ENCODE measurements at places on chromosomes 7 and 10.

GRCh38 chr7:112112822-112113255 is 93.4 kb downstream of the DOCK4 start:
- DNase-seq = no peak

DNA sequence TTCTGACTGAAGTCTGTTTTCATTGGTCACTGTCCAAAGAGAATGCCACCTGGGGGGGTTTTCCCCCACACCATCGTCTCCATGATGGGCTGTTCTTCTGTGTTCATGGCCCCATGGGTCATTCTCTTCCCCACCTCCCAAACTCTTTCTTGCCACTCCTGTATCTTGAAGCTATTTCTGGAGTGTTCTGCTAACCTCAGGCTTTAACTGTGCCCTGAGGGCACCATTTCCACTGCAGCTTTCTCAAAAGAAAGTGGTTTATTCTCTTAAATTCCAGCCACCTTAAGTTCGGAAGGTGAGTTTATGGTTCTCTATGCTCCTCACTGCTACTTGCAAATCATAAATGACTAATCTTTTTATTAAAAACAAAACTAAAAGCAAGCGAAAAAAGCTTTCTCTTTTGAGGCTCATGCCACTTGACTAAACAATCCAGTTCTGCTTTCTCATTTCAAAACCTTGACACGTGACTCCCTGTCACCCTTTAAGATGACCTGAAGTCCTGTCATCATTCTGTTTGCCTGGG is 7.4 kb upstream of the APBB1IP start:
- no peak for DNase-seq

DNA sequence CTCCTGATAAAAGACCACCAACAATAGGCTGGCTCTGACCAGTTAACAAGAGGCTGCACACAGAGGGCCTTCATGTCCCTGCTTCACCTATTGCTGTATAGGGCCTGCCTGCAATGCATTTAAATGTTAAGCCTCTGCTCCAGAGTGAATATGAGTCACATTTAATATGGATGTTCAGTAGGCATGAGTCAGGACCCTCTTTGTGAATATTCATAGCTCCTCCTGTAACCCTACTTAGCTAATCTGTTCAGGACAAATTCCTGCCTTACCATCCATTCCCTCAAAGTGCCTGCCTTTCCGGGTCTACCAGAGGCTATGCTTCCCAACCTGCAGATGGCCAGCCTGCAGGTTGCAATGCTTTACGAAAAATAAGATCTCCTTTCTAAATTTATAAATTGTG is 32.5 kb downstream of the ARHGAP22 start:
- no peak for DNase-seq

- no peak for DNase-seq
Measured at GRCh38 chr10:122473116-122473515, 11.8 kb downstream of the HTRA1 start.

DNA sequence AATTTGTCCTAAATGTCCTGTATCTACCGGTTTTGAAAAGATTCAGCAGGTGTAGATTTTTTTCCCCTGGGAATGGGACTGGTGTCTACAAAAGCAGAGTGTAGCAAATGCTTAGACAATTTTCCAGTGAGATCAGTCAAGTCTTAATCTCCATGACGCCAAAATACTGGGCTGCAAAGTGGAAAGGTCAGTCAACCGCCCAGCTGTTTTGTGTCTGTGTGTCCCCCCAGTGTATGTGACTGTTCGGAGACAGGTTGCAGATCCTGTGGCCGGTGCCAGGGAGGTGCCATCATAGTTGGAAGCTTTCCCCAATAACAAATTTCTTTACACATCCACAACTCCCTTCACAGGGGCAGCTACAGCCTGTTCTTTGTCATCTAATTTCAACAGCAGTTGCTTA is 263.8 kb downstream of the ARHGAP12 start:
- DNase-seq = no peak

GRCh38 chr10:56596257-56596656 is 235.2 kb upstream of the ZWINT start:
- no peak for DNase-seq

GRCh38 chr7:134444198-134444960 is 14.5 kb downstream of the AKR1B1 start:
- no peak for DNase-seq

GRCh38 chr7:67754651-67755050 is 758.0 kb downstream of the TYW1 start:
- DNase-seq = no peak

DNA sequence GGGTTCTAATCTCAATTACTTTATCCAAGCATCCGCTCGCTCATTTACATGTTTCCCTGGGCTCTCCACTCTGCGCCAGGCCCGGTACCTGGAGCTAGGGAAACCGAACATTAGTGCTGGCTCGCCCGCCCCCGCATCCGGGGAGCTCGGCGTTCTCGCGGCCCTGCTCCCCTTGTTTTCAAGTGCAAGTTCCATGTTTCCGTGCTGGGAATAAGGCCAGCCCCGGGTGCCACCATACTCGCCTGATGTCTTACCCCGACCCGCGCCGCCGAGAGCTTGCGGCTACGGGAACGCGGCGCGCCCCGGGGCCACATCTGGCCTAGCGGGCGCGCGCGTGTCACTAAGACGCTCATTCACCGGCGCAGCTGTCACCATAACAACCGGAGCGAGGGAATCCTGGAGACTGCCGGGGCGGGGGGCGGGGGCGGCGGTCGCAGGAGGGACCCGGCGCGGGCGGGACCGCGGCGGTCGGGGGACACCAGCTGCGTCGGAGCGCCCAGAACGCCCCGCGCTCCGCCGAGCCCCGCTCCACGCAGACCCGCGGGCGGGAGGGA is at the start of gene NEURL1:
TSS of gene NEURL1 (plus strand) at position 344 of the 554 bp plus-strand sequence. CDS start 683 bp downstream, outside the sequence.
- DNase-seq = no peak
